ENCODE measurements at places on chromosomes 6 and 20.

DNA sequence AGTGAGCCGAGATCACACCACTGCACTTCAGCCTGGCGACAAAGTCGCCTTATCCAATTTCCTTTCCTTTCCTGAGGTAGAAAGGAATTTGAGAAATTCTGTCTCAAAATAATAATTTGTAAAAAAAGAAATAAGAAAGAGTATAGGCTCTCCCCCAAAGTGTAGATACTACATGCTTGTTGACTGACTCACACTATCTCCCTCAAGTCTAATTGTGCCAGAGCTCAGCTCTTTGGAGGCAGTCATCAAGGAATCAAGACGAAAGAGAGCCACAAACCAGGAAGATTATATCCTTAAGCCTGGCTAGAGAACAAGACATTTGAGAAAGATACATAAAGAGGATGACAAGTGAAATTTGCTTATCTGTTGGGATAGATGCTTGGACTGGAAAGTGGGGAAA lies 3.7 kb upstream of the FKBPL start:
- no peak for DNase-seq

DNA sequence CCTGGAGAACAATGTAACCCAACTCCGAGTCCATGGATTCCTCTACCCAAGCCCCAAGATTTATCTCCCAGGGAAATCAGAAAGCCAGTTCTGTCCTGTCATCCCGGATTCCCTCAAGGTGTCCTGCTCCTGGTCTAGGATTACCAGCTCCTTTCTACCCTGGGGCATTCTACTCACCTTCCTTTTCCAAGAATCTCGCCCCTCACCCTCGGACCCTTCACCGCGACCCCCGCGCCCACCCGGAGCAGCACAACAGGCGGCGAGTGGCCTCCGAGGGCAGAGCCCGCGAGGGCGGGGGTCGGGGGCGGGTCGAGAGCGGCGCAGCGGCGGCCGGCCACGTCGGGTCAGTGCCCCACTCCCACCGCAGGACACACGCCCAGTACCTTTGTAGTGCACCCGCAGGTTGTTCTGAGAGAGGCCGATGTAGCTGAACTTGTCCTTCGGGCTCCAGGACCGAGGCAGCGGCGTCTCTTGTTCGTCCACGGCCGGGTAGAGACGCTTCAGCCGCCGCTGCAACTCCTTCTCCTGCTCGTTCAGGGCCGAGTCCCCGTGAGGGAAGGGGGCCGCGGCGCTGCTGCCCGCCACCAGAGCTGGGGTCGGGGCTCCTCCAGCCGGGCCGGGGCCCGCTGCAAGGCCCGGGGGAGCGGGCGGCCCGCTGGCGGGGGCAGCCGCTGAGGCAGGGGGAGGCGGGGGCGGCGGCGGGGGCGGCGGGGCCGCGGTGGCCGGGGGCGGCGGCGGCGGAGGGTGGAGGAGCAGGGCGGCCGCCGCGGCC lies 897 bp downstream of the RANBP9 start:
- peak; percentile 13 for DNase-seq

DNA sequence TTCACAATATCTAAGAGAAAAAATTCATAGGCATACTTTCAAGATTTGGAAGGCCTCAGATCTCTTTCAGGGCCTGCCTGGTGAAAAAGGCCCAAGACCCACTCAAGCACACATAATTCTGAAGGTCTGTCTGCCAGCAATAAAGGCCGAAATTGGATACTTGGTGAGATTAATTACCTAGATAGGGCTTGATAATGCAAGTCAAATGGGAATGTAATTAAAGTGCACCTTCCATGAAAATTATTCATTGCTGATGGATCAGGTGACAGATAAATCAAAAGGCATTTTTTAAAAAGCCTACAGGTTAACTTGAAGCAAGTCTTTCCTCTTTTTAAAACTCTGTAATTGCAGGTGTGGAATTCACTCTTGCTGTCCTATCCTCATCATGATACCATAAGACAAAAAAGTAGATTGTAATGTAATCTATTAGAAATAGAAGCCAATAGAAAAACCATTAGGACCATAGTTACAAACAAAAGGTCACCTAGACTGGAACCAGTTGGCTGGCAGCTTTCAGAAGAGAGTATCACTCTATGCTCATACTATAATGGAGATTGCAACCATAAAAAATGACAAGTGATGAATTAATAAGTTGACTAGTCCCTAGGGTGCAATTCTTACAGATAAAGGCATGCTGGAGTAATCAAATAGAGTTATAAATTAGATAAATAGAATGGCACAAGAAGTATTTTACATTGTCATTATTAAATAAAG lies 77.3 kb downstream of the EPHA7 start:
- no peak for DNase-seq

DNA sequence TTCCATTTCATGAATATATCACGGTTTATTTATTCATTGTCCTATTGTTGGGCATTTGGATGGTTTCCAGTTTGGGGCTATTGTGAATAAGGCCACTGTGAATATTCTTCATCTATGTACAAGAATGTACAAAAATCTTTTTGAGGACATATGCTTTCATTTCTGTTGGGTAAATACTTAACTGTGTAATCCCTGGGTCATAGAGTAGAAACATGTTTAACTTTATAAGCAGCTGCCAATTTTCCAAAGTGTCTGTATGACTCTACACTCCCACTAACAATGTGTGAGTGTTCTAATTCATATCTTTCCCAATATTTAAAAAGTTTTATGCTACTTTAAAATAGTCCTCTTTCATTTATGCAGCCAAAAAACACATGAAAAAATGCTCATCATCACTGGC lies 98.6 kb downstream of the UST start:
- DNase-seq, result no peak

DNA sequence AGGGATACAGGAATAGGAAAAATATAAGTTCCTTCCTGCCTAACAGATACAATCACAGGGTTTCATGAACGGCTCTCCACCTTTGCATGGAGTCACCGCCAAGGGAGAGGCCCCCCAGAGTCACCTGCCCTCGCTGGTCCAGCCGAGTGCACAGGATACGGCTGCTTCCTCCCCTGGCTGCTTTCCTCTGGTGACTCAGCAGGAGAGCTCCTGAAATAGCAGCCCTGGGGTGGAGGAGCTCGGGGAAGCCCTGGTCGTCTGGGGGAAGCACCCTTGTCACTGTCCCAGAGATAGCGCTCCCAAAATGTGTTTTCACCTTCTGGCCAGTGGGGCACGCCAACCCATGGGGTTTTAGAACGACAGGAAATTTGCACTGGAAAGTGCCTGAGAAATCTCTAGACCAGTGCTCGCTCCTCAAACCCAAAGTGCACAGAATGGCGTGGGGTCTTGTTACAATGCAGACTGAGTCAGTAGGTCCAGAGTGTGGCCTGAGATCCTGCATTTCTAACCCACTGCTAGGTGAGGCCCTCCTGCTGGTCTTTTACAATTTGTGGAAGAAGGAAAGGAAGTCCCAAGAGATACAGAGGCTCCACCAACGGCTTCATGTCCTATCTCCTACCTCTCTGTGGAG lies 35.9 kb upstream of the FAM50B start:
- no peak for DNase-seq

Measured in T-helper 2 cell (primary cell).